ENCODE measurements at places on chromosomes 1 and 21.

DNA sequence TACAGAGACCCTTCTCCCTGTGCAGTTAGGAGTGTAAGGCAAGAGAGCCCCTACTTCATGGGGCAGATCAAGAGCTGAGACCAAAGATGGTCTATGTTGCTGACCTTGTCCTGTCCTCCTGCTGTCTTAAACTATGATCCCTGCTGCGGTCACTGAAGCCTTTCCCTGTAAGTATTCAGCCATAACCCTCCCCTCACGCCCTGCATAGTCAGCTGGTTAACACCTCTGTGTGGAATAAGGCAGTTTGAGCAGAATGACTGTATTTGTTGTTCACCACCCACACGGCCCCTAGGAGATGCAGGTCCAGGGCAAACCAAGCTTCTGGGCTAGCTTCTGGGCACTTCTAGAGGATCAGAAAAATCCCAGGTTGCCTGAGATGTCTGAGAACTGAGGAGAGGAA, 356 bp downstream of the TSPAN1 start:
- no peak for DNase-seq

DNA sequence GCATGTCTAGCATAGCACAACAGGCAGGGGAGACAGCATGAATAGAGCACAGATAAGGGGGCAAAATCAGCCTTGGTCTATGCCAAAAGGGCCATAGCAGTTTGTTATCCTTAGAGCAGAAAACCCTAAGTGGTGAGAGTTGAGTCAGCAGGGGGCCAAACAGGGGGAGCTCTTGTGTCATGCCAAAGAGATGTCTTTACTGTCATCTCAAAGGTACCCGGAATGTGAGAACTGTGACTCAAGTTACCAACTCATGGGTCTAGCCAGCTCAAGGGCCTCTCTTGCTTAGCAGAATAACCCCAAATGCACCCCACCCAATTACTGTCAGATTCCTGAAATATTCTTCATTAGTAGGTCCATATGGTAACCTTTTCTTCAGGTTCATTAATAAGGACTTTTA, 45.9 kb upstream of the NRDC start:
- DNase-seq = no peak

GRCh38 chr21:44926331-44927101, 5.8 kb upstream of the ITGB2 start:
- DNase-seq = no peak

- no peak for DNase-seq
Observed at GRCh38 chr1:229600229-229600628, 25.7 kb downstream of the TAF5L start.

GRCh38 chr1:236139495-236139894, 2.8 kb upstream of the GPR137B start:
- DNase-seq = no peak

GRCh38 chr1:156103521-156103947, 11.0 kb upstream of the LMNA start:
- no peak for DNase-seq

DNA sequence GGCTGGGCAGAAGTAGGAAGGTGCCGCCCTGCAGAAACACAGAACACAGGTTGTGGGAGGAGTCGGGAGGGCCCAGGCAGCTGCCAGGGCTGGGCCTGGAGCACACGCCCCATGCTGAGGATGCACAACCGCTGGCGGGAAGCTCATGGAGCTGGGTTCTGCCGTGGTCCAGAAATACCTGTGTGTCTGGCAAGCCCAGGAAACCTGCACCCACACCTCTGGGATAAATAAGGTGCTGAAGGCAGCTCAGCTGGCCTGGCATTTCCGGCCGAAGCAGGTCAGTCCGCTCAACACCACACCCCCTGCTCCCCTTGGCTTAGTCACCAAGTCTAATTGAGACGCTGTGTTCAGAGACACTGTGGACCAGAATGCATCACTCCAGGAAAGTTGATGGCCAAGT, 32.1 kb downstream of the CTNNBIP1 start:
- DNase-seq = peak; percentile 80
